Stimulated activated CD8-positive, alpha-beta memory T cell treated with anti-CD3 and anti-CD28 coated beads, Interleukin-7, amount 100 ng/mL, for 1 hour (primary cell): ENCODE measurements at places on chromosomes 7 and 10.

- no peak for DNase-seq
Measured at GRCh38 chr7:727806-728460, 852 bp upstream of the PRKAR1B start.

DNA sequence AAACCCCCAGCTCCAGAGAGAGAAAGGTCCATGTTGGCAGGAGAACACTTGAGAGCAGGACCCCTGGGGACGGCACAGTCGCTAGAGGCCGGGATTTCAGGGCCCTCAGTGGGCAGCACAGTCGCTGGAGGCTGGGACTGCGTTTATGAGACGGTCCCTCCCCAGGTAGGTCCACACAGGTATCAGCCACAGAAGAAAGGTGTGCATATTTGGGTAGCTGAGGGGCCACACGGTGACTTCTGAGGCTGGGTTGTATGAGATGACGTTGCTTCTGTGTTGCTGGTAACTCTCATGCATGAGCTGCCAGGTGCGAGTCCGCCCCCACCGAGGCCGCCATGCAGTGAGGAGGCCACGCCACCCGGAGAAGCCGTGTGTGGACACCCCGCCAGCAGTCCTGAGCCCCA is 56.9 kb upstream of the PPP2R2D start:
- no peak for DNase-seq

- DNase-seq: no peak
Measured at GRCh38 chr10:119633538-119634218, 17.5 kb upstream of the BAG3 start.

GRCh38 chr7:7789551-7789988 is 71.2 kb upstream of the RPA3 start:
- no peak for DNase-seq

GRCh38 chr7:45088146-45088701 is 545 bp downstream of the NACAD start:
- no peak for DNase-seq

- DNase-seq: no peak
Measured at GRCh38 chr7:974172-974571, 1.2 kb downstream of the COX19 start.

DNA sequence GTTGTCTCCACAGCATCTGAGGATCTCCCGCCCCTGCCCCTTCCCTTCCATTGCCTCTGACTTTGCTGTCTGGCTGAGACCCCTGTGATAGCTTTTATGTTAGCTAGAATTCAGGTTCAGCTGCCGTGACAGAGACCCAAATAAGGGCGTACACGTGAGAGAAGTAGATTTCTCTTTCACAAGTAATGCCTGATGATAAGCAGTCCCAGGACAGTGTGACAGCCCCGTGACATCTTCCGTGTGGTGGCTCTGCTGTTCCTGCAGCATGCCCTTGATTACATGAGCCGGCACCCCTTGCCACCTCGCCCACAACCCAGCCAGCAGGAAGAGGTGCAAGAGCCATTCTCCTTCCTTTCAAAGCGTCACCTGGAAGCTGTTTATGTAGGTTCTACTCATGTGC is 130.9 kb upstream of the PODXL start:
- DNase-seq: no peak

DNA sequence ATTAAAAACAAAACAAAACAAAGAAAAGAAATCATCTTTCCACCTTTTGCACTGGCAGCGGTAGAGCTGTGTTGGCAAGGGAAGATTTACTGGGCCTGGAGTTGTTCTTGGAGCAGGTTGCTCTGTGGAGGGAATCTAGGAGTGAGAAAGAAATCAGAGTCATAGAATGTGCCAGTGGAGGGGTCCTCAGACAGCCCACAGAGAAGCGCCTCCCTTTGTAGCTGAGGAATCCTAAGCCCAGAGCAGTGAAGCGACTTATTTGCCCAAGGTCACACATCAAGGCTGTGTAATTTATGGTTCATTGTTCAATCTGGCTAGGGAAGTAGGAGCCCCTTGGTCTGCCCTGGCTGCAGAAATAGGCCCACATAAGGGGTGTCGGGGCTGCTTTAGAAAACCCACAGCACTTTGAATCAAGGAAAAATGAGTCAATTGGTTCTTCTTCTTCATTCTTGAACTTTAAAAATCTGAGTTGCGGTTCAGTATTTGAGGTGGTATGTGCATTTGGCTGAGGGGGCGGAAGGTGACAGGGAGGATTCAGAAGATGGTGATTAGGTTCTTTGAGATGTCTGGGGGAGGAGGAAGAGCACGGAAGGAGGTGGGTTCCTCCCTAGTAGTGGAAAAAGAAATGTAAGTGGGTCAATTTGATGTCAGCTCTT is 253.7 kb downstream of the PTEN start:
- no peak for DNase-seq

- no peak for DNase-seq
Measured at GRCh38 chr7:75531359-75531821, 39.3 kb downstream of the SPDYE5 start.

DNA sequence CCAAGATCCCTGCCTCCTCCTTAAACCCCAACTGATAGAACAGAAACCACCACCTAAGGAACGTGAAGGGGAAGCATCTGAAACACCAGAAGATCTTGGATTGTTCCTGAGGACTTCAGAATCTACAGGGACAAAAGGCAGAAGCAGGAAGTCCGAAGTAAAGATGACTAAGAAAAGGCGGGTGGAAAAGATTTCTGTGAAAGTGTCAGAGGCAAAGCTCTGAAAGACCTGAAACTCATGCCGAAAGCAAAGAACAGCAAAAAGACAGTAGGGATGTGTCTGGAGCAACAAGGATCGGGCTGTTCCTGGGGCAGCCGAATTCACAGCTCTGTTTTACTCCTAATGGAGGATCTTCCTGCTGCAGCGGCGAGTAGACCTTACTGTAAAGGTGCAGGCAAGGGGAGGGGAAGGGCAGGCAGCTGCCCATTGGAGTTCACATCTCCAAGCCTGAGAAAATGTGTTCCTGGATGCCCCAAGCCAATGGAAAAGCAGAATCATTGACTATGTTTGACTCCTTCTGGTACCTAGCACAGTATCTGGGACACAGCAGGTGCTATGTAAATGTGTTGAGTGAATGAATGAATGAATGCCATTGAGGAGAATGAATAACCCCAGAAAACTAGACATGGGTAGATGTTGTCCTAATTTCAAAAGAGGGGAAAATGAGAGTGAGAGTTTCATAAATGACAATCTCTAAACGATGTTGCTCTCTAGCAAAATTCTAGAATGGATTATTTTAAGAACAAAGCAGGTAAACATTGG is 40.4 kb downstream of the PDIA4 start:
- no peak for DNase-seq

DNA sequence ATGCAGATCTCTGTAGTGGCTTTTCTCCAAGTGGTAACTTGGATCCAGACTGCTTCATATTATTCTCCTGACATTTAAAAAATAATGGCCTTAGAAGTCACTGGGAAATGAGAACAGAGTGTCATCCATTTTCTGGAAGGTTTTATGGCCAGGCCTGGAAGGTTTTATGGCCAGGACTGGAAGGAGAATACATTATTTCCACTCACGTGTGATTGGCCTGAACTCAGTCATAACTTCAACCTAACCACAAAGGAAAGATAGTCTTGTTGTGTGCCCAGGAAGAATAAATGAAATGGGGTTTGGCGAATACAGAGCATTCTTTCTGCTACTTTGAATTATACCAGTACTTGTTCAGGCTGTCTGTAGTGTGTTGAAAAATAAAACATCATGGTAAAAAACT is 360.9 kb downstream of the GPAM start:
- DNase-seq: no peak

GRCh38 chr10:36604316-36604715 is 521.1 kb upstream of the ANKRD30A start:
- DNase-seq: no peak

DNA sequence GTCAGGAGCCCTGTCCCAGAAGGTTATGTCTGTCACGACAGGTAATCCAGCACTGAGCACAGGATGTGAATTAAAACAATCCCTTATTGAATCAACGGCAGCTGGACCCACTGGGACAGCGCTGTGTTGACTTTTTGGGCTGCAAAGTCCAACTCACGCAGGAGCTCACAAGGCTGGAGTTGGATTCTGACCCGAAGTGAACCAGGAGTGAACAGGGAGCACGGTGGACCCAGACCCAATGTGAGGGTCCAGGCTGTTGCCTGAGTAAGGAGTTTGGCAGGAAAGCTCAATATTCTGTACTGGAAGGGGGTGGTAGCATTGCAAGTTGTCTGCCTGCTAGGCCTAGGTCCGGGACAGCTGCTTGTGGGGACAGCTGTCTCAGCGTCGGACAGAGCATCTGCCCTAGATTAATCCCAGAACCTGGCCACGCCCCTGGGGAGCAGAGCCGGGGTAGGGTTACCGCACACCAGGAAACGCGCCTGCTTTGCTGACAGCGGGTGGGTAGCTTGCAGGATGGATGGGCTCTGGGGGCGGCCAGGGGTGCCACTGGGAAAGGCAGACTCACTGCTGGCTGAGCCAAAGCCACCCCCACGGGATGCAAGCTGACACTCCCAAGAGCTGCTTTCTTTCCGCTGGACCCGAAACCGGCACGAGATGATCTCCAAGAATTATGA is 24.0 kb downstream of the COL26A1 start:
- DNase-seq: no peak

DNA sequence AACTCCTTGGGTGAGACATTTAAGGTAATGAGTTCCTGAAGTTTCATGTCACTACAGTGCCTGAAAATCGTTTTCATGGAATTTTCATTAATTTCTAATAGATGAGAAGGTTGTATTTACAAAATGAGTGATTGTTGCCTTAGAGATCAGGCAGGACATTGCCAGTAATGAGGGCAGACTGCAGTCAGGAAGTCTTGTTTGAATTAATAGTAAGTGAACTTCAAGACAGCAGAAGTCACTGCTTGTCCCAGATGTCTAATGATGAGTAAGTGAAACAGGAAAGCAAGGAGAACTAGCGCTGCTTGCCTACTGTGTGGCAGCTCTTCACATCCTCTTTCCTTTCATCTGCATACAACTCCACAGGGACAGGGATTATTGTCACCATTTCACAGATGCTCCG is 237.4 kb downstream of the BAMBI start:
- no peak for DNase-seq
